Cerebellar nuclear complex (tissue), 1 donor: ENCODE measurements at places on chromosomes 7 and 10.

GRCh38 chr7:134747326-134747725 is 32.1 kb upstream of the CALD1 start:
- no peak for DNase-seq

- no peak for DNase-seq
Observed at GRCh38 chr10:101183458-101184183, 45.6 kb downstream of the LBX1 start.

GRCh38 chr10:48274636-48275035 is at the start of gene FRMPD2:
TSS of gene FRMPD2 (minus strand) at chr10:48274696. CDS start at chr10:48274567, 129 bp downstream.
- DNase-seq: no peak

DNA sequence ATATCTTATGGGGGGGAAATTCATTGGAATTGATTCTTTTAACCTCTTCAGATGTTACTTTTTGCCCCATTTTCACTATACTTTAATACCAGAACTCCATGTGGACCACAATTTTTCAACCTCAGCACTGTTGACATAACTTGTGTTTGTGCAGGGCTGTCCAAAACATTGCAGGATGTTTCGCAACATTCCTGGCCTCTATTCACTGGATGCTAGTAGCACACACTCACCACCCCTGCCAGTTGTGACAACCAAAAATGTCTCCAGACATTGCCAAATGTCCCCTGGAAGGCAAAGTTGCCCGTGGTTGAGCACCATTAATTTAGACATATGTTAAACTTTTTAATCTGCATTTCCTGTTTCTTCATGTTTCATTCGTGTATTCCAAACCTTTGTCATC is 234.7 kb downstream of the GFRA1 start:
- DNase-seq: no peak

DNA sequence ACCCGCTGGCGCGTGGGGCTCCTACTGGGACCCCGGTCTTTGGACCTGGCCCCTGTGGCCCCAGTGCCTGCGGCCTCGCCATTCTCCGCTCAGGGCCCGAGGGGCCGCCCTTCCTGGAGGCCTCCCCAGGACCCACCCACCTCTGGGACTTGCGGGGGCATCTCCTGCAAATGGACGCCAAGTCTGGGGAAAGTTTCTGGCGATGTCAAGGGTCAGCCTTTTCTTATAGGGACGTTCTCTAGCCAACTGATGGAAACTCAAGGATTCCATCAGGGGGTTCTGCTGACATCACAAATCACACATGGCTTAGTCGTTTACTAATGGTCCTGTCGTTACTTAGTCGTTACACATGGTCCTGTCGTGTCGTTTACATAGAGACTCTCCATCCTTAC is 57.7 kb upstream of the RHOBTB1 start:
- DNase-seq: no peak

GRCh38 chr7:143003393-143004051 is 23.4 kb downstream of the OR9A2 start:
- no peak for DNase-seq

DNA sequence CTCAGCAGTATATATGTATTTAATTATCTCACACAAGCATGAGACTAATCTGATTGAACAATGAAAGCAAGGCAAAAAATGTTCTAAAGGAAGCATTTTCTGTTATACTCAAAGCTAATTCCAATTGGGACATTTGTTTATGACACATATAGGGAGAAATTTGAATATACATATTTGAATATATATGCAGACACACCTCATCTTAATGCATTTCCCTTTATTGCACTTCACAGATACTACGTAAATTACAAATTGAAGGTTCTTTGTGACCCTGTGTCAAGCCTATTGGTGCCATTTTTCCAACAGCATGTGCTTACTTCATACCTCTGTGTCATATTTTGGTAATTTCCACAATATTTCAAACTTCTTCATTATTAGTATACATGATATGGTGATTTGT is 132.1 kb upstream of the STEAP1 start:
- DNase-seq: no peak

GRCh38 chr7:158029509-158029908 is 558.1 kb downstream of the PTPRN2 start:
- DNase-seq: no peak

DNA sequence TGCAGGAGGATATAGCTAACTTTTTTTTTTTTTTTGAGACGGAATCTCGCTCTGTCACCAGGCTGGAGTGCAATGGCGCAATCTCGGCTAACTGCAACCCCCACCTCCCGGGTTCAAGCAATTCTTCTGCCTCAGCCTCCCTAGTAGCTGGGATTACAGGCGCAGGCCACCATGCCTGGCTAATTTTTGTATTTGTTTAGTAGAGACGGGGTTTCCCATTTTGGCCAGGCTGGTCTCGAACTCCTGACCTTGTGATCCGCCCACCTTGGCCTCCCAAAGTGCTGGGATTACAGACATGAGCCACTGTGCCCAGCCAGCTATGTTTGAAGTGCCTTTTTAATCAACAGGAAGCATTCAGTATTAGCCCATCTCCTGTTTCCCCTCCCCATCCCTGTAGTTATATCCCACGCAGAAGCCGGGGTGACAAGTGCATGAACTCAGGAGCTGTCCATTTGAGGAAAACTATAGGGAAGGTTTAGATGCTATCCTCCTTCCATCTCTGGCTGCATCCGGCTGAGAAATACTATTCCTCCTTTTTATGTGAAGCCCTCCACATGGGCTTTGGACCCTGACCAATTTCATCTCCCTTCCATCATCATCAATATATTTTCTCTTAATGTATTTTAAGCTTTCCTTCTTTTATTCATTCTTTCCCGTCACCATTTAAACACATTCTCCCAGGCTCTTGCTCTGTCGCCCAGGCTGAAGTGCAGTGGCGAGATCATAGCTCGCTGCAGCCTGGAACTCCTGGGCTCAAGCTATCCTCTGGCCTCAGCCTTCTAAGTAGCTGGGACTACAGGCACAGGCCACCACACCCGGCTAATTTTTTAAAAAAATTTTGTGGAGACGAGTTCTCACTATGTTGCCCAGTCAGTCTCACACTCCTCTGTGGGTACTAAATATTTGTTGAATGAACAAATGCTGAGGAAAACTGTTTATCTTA is 1.3 kb upstream of the POT1 start:
- DNase-seq: no peak
